ENCODE measurements at places on chromosomes 13 and 19. TPM values are rescaled to one million over a fixed set of nuclear protein-coding genes. Genes with fewer than 3 reads are reported as not detected.

DNA sequence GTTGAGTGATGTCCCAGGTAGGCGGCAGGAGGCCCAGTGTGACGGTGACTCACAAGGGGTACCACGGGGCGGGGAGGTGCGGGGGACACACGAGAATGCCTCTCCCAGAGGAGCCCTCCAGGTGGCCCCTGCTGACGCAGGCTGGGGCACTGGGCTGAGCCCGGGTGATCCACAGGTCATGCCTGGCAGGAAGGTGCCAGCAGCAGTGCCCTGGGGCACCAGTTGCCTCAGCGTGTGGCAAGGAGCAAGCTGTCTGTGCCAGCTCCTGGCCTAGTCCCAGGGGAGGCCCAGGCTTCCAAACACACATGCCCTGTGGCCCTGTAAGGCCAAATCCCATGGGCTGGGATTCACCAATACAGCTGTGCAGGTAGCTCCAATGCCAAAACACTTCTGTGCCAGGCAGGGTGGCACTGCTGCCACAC is 28.0 kb downstream of the AKT2 start:
- DNase-seq = no peak

FPR1 gene
- 12.9 TPM for total RNA-seq

DNA sequence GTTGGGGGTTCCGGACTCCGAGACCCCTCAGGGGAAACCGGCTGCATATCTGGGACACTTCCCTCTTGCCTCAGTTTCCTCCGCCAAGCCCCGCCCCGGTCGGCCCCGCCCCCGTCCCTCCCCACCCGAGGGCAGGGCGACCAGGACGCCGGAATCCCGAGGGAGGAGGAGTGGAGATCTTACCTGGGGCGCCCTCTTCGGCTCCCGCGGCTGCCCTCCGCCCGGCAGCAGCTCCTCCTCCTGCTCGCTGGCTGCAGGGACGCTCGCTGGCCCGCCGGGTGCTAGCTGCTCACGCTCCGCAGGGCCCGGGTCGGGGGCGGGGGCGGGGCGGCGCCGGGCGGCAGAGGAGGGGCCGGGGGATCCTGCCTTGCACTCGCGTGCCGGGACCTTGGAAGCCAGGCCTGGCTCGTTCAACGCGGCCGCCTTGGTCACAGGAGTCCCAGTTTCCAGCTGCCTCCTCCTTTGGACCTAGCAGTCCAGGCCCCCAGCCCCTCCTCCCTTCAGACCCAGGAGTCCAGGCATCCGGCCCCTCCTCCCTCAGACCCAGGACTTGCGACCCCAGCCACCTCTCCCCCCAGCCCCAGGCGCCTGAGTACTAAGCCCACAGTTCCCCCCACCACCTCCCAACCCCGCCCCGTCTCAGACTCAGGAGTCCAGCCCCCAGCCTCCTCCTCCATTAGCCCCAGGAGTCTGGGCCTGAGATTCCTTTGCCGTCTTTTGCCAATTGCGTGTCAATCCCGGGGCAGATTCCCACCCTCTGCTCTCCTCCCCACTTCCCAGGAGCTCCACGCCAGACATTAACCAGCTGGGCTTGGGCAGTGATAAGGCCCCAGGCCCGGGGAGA is at the start of gene NTF4:
Gene NTF4 (minus strand): TSS at position 51 of the 844 bp plus-strand sequence. CDS start 2,821 bp downstream, outside the sequence.
- no peak for DNase-seq

GRCh38 chr13:51916051-51916818 is 54.5 kb downstream of the CCDC70 start:
- no peak for DNase-seq

ZNF333 gene
- 9.4 TPM for total RNA-seq

DNA sequence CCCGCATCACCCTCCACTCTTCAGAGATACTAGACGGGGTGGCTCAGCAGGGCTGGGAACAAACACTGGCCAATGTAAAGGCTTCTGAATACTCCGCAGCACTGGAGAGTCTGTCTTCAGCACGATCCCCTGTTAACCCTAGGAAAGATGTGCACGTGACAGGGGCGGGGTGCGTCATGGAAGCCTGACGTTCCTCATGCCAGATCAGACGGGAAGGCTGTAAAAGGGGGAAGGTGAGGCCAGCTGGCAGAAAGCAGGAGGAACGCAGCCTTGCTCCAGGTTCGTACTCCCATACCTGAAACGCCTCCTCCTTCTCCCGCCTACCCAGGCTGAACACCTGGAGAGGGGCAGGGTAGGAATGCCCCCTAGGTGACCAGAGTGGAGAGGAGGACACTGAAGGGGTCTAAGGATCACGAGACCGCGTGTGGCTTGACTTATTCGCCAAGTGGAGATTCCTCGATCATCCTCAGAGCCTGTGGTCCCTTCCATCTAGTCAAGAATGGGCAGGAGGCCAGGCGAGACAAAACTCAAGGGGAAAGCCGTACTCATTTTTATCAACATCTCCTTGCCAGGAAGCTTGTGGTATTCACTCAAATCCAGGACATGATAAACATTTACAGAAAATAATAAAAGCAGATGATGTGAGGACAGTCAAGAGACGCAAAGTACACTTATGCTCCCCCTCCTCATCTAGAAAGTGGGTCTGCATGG is 18.2 kb upstream of the FFAR2 start:
- DNase-seq = no peak

KIR2DL1 gene
- not detected for total RNA-seq

PTH2 gene
- not detected for total RNA-seq

- DNase-seq = no peak
Observed at GRCh38 chr19:31817971-31818797, 468.9 kb upstream of the TSHZ3 start.

GRCh38 chr19:46803555-46803954 is 15.2 kb upstream of the SLC1A5 start:
- DNase-seq = no peak

DNA sequence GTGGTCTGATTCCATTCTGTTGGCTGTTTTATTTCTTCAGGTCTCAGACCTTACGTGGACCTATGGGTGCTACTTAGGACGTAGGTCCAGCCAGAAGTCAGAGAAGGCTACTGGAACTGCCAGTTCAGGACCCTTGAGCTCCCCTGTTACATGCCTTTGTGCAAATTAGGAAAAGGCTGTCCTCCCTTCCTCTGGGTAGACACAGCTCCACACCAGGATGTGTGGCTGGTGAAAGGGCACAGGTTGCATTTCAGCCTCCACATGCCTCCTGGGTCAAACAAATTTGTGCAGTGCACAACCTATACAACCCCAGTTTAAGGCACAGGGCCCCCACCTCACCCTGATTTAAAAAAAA is 43.9 kb upstream of the MAP3K10 start:
- DNase-seq = no peak

- DNase-seq = no peak
Observed at GRCh38 chr13:109821103-109821502, 34.7 kb upstream of the IRS2 start.

DNA sequence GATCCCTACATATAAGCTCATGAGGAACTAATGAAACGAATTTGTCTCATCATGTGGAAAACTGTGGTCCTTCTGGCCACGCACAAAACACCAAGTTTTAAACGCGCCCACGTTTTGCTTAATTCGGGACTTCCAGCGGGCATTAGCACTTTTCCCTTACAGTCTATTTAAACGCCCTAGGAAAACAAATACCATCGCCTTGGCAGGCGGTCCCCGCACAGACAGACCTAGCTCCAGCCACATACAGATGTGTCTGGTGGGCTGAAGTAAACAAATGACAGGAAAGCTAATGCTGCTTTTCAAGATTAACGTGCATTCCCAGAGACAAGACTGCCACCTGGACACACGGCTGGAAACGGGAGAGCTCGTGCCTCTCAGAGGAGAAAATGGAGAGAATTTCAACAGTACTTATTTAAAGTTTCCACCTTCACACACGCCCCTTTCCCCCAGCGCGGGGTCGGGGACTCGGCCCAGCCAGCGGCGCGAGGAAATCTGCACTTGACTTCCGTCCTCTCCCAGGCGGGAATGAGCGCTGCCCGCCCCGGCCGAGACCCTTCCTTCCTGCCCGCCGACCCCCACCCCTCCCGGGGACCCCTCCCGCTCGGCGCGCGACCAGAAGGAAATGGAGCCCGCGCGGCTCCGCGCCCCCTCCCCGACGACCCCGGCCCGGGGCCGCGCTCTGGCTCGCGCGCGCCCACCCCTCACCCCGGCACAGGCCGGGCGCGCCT is 931 bp downstream of the USP12 start:
- peak; percentile 56 for DNase-seq

DNA sequence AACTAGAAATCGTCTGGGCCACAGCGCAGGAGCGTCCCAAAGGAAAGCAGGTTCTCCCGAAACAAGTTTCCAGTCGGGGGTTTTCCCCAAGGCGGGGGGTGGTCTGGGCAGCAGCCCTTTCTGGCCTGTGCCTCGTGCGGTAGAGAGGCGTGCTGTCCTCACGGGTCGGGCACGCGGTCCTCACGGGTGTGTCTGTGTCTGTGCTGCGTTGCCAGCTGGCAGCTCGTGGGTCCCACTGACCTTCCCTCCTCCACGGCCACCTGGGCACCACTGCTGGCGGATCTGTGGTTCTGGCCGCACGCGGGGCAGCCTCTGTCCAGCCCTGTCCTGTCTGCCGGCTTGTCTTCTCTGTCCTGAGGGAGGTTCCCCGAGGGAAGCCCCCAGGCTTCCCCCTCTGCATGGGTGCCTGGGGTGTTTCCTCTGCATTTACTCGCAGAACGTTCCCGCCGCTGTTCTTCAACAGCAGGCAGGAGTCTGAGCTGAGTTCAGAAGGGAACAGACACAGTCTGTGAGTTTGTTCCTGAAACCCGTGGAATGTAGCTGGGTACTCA is 98.2 kb upstream of the MCF2L start:
- DNase-seq = no peak

PBX4 gene
- total RNA-seq = 0.37 TPM

GRCh38 chr13:96214824-96215445 is 125.0 kb downstream of the HS6ST3 start:
- DNase-seq = no peak

USE1 gene
- total RNA-seq = 22.5 TPM

GRCh38 chr19:2055931-2056836 is 5.1 kb upstream of the MKNK2 start:
- peak; percentile 66 for DNase-seq

ADPRHL1 gene
- total RNA-seq = 241 TPM

ATP7B gene
- total RNA-seq = 4.7 TPM

DNA sequence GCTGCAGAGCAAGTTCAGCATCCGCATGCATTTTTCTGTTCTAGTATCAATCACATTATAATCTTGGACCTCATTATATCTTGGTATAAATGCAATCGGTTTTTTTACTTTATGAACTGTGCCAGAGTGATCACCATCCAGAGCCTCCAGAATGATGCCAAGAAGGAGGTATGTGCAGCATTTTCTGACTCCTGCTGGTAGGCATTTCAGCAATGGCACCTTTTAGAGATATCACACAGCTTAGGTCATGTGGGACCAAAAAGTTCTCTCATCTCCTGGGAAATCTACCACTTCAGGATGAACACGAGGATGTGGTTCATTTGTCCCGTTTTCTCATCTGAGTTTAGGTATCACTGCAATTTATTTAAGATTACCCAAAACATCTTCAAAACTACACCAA is 220.4 kb downstream of the VWA8 start:
- no peak for DNase-seq

GRCh38 chr13:48570216-48570828 is 37.4 kb upstream of the RCBTB2 start:
- DNase-seq = no peak

DNA sequence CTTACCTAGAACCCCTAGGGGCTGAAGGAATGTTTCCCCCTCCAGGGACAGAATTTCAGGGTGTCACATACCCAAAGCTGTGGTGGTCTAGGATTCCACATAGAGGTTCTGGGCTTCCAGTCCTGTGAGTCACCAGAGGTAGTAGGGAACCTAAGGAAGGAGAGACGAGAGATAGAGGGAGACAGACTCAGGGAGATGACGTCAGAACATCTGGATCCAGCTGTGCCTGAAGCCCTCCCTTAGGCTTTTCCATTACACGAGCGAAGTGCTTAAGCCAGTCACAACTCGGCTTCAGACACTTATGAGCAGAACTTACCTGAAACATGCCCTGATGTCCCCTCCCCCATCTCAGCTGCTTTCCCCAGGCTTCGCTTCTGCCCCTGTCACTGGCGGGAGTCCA is 11.8 kb upstream of the SELENOW start:
- DNase-seq = no peak

DNA sequence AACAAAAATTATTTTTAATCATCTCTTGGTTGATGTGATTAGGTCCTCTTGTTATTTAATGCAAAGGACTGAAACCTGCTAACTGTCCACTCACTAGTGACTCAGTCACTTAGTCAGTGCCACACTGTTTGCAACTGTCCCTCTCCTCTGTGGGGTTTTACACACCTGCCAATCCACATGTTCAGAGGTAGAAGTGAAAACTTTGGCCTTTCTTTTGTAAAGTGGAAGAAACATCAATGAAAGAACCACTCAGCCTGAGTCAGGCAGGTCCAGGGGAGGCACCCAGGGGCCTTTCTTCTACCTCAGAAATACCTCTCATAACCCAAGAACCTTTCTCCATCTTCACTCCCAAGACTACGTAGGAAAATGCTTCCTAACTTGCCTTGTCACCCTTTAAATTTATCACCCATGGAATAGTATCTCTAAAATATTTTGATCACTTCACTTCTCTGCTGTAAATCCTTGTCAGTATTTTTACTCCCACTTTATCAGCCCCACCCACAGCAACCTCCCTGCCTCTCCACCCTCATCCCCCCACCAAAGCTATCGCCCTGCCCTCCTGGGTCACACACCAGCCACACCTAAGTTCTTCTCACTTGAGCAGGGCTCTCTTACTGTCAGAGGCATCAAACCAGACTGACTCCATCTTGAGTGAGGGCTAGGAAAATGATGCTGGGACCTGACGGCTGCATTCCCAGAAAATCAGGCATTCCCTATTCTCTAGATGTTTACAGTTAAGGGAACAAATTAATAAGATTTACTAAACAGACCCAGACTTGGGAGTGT is 29.6 kb upstream of the EEF1AKMT1 start:
- no peak for DNase-seq

- peak; percentile 55 for DNase-seq
Observed at GRCh38 chr19:51531349-51532315, at the start of gene SIGLEC6. TSS of gene SIGLEC6 (minus strand) at chr19:51531670. CDS start at chr19:51531648, 22 bp downstream.

DNA sequence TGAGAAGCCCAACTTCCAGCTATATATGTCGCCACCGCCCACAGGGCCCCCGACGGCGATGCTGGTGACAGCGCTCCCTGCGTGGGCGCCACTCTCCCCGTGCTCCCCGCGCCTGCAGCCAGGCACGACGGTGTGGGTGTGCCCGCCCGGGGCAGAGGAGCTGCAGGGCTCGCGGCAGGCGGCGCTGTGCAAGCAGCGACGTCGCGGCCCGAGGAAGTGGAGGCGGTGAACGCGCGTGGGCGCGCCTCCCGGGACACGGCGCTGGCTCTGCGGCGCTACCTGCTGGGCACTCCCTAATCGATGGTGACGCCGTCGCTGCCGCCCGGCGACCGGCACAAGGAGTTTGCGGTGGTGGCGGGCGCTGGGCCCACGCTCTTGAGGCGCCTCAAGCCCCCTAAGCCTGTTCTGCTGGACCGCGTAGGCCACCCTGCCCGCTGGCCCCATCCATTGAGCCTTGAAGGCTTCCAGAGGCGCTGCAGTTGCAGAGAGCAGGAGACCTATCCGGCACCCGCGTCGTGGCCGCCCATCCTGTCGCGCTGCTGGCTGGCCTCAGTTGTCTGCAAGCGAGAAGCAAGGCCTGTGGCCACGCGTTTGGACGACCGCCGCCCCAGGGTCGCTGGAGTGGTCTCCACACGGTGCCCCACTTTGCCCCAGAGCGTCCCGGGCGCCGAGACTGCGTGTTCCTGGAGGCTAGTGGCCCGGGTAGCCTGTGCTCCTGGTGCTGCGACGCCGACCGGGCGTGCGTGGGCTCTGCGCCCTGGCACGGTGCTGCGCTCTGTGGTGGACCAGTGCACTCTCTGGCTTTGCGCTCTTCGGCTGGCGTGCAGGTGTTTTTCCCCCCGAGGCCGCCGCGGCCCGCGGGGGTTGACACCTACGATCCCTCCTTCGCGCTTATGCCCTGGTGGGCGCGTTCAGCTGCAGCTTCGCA is 23.1 kb downstream of the LRFN3 start:
- DNase-seq = peak; percentile 40
